ENCODE measurements at places on chromosomes 4 and X.

GRCh38 chr4:139552517-139553307 is 3.3 kb downstream of the SETD7 start:
- DNase-seq, result no peak

GRCh38 chrX:41224605-41225004 is 109.4 kb upstream of the DDX3X start:
- DNase-seq, result no peak

DNA sequence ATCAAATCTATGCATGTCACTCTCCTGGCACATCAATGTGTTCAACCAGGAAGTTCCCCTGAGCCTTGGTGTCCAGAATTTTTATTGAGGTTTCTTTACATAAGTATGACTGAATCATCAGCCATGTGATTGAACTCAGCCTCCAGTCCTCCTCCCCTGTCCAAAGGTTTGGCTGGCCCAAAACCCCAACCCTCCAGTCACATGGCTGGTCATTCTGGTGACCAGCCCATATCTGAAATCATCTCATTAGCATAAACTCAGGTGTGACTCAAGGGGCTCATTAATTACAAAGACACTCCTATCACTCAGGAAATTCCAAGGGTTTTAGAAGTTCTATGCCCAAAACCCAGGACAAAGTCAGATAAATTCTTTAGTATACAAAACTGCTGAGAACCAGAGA is 20.6 kb upstream of the SUPT20HL2 start:
- DNase-seq, result no peak

DNA sequence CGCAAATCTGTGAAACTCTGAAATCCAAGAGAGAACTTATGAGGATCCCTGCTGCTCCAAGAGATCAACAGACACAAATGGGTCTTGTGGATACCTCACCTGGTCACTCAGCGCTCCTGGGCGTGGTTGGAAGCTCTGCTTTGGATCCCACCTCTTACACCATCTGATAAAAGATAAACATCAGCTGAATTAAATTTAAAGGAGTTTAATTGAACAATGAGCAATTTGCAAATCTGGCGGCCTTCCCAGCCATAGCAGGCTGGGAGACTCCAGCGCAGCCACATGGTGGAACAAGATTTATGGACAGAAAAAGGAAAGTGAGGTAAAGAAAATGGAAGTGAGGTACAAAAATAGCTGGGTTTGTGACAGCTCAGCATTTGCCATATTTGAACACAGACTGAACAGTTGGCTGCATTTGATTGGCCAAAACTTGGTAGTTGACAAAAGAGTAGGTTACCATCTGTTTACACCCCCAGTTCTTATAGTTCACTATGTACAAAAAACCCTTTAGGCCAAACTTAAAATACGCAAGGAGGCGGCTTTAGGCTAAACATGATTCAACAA is 437.3 kb upstream of the NDST3 start:
- no peak for DNase-seq

DNA sequence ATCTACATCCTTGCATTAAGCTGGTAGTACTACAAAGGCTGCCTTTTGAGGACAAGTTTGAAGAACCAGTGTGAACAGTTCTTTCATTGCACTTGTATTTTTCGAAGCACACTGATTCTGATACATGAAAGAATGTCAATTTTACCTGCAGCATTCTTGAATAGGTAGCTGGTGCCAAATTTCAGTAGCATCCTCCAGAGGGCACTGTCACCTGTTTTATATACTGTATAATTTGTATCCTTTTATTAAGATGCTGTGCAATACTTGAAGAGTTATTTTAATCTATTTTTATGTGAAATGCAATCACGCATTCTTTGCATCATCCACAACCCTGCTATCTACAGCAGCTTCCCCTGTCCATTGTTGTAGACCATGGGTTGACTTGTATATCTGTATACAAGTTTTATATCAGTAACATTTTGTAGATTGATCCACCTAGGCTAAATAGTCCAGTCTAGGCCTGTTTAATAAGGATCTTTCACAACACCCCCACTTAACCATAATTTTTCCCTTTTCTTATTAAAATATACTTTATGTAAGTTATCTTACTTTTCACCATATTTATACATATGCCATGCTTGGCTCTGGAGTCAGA is 325.7 kb downstream of the PCDH7 start:
- DNase-seq, result no peak

- no peak for DNase-seq
Observed at GRCh38 chr4:70868778-70869177, 29.1 kb upstream of the GRSF1 start.

GRCh38 chrX:150429594-150429993 is 66.5 kb downstream of the MAMLD1 start:
- DNase-seq, result no peak

GRCh38 chr4:141028024-141028529 is 105.2 kb downstream of the RNF150 start:
- no peak for DNase-seq

All from pancreas (tissue), 10 donors.